ENCODE measurements at places on chromosomes 12 and 14. TPM values are rescaled to one million over a fixed set of nuclear protein-coding genes. Genes with fewer than 3 reads are reported as not detected.
A peak's percentile ranks its signal among the peaks of the same experiment; 100 is the strongest.

Gene PLEKHA5
- 130 TPM for total RNA-seq

Gene ITGB7
- 159 TPM for total RNA-seq

Gene REP15
- not detected for total RNA-seq

Gene ADAMTS20
- total RNA-seq = not detected

Gene STAT6
- total RNA-seq = 116 TPM

Gene NINJ2
- 1.8 TPM for total RNA-seq

Gene KRT7
- total RNA-seq = not detected

Gene USP44
- total RNA-seq = 0.11 TPM

Gene LMNTD1
- total RNA-seq = not detected

Gene SLC6A13
- total RNA-seq = not detected

- DNase-seq = no peak
Measured at GRCh38 chr12:91074154-91074709, 16.4 kb upstream of the KERA start.

- no peak for DNase-seq
Measured at GRCh38 chr14:32618991-32619390, 289.9 kb downstream of the AKAP6 start.

DNA sequence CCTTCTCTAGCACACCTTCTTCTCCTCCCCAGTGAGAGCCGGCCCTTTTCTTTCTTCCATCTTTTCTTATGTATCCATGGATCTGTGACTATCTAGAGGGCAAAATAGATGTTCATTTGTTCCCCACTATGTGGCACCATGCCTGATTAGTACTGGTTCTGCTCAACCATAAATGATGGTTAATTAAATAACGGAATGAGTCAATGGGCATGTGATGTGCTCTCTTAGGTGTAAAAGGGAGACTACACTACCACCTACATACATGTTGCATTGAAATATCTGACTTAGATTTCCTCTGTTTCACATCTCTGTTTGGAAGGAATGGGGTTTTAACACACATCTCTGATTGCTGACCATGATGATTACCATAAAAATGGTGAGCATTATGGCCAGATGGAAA lies 116.5 kb downstream of the BTG1 start:
- no peak for DNase-seq

DNA sequence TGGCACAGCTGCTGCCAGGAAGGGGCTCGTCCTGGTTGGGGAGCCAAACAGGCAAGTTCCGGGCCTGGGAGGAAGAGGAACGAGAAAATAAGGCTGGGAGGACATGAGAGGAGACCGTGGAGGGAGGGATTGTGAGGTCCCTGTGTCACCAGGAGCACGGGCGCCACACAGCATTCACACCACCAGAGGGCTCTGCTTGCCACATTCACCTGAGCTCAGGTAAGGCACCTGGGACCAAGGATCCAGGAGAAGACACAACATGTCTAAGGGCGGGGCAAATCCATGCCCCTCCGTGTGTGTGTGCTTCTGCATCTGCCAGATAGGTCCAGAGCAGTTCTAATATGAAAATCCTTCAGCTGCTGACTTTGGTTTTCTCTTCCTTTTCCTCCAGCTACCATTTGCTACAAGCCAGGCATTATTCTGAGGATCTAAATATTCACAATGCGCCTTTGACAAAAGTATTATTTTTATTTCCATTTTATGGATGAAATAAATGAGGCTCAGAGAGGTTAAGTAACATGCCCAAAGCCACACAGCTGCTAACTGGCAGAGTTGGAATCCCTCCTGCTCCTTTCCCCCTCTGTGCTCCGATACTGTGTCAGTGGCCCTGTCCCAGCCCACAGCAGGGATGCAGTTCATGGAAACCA lies 14.6 kb downstream of the RAPGEF3 start:
- peak; percentile 69 for DNase-seq

GRCh38 chr14:45123271-45123670 lies 11.0 kb downstream of the FKBP3 start:
- no peak for DNase-seq

DNA sequence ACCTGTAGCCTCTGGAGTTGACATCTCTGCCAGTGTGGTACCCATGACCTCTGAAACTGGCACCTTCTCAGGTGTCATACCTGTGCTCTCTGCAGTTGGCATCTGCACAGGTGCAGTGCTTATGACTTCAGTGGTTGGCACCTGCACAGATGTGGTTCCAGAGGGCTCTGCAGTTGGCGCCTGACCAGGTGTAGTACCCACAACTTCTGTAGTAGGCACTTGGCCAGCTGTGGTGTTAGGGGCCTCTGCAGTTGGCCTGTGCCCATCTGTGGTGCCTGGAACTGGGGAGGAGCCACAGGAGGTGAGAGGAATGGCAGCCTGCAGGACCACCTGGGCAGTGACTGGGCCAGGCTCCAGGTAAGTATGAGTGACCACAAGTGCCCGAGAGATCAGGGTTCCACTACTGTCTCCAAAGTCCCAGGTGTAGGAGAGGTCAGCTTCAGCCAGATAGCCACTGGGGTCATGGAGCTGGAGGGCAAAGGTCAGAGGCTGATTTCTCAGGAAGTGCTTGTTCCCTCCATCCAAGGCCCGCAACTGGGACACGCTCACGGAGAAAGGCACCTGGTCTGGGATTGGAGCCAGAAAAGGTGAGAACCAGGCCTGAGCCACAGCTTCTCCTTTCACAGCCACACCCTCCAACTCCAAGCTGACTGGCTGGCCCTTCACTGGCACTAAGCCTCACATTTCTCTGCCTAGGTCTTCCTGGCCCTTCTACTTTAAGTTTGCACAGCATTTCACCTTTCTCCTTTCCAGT lies 8.6 kb downstream of the PMEL start:
- no peak for DNase-seq

DNA sequence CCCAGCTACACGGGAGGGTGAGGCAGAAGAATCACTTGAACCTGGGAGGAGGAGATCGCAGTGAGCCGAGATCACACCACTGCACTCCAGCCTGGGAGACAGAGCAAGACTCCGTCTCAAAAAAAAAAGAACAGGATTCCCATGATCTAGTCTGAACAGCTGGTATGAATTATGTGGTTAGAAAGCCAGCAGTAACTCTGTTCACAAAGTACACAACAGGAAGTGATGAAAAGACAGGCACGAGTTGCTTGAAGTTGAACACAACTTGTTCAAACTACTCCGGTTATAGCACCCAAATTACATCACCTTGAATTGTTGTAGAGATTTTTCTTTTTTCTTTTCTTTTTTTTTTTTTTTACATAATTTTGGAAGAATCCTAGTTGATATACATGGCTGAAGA lies 238.8 kb upstream of the RGS6 start:
- DNase-seq = no peak

DNA sequence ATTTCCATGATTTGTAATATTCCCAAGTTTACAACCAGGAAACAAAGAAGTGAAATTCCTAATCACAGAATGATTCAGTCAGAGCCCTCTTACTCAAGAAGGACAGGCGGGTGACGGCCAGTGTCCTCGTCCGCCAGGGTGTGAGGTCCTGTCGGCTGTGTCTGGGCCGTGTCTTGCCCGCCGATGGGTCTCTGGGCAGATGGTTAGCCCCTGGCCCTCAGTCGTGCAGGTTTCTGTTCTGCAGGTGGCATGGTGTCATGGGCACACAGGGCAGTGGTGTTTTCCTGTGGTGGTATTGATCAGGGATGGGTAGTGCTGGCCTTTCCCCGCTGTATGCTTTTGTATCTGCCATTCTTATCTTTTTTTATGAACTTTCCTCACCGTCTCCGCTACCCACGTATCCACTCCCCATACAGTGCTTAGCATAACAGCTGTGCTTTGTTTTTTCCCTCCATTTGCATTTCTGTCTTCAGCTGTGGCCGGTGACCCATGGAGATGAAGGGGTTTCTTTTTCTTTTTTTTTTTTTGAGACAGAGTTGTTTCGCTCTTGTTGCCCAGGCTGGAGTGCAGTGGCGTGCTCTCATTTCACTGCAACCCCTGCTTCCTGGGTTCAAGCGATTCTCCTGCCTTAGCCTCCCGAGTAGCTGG lies 100.7 kb downstream of the TSPAN9 start:
- DNase-seq = no peak

DNA sequence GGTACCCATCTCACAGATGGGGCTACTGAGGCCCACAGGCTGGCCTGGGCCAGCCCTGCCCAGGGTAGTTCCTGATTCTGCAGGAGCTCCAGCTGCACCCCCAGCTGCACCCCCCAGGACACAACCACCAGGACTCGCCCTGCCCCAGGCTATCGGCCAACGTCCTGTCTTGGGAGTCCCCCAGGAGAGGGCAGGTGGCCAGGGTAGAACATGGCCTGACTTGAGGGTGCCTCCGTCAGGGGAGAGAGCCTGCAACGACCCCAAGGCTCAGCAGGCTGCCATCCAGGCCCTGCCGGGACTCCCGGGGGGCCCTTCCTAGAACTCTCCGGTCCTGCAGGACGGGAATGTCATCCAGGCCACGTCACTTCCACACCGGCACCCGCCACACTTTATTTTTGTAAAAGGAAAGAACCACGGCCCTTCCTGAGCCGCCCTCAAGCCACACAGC lies 15.8 kb downstream of the JAG2 start:
- no peak for DNase-seq

DNA sequence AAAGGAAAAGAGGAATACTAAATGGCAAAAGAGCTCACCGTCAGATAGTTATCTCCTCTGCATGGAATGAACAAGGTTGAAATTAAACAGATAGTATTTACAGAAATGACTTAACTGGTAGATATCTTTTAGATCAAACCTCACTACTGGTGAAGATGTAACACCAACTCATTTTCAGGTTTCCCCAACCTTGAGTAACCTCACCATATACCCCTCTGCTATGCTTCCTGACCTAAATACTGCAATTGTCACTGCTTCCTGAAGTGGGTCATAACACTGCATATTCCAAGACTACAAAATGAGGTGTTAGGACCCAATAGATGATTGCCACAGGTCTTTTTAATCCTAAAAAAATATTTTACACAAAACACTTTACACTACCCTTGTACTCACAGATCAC lies 76.3 kb upstream of the PLEKHA5 start:
- no peak for DNase-seq

- no peak for DNase-seq
Measured at GRCh38 chr14:43175896-43176295, 1331.2 kb downstream of the FSCB start.

DNA sequence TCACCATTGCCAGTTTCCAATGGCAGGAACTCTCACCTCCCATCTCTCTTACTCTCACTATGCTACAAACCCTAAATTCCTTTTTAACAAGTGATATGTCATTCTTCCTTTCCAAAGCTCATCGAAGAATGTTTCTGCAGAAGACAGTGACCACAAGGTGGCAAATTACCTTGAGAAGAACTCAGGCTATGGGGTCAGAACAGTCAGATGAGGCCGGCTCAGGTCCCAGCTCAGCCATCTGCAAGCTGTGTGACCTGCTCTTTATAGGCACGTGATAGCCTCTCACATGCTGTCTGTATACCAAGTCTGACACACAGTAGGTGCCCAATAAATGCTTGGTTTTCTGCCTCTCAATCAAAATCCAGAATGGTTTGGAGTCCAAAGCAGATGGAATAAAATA lies 80.7 kb downstream of the FOXN3 start:
- peak; percentile 78 for DNase-seq

DNA sequence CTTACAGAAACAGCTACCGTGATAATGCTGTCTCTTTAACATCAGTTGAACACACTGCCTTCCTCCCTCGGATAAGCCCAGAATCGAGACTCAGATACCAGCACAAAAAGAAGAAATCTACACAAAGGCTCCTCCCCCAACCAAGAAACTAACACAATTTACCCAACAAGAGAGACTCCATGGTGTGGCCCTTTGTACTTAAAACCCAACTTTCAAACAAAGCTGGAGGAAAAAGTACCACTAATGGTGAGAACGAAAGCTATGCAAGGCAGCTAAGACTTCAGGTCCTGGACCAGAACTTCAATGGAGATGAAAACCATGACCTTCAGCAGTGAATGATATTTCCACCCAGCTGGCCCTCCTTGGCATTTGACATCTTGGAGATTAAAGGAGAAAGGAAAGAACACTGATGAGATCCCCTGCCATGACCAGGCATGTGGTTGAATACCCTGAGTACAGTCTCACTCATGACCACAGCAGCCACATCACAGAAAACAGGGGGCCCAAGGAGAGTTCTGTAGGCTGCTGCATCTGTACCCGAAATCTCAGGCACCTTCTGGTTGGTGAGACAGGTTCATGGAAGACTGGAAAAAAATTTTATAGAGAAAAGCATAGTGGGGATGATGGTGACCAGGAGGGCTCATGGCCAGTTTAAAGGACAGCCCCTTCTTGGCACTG lies 36.7 kb downstream of the RBM19 start:
- no peak for DNase-seq

DNA sequence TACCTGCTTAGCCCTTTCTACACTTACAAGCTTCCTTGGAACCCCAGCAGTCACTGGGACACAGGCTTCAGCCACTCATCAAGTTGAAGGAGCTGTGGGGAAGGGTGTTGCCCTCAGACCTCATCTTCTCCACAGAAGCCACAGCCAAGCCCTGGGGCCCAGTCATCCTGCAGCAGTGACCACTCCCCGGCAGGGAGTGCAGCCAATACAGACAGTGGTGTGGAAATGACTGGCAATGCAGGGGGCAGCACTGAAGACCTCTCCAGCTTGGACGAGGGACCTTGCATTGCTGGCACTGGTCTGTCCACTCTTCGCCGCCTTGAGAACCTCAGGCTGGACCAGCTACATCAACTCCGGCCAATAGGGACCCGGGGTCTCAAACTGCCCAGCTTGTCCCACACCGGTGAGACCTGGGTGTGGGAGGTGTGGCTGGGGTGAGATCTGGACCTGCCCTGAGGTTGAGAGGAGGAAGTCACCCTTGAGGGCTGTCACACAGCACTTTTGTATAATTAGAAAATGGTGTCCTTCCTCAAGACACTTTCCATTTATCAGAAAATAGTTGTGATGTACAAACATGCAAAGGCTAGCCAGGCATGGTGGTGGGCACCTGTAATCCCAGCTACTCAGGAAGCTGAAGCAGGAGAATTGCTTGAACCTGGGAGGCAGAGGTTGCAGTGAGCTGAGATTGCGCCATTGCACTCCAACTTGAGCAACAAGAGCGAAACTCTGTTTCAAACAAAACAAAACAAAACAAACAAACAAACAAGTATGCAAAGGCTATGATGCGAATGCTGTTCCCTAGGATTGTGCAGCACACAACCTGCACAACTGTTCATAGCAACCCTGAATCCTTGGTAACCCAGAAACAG lies 9.9 kb downstream of the GLI1 start:
- DNase-seq = no peak

Measured in Karpas-422 (cell line).